RKO (cell line): ENCODE measurements at places on chromosomes 4 and X.

GRCh38 chr4:137203601-137204000 lies 328.7 kb downstream of the PCDH18 start:
- DNase-seq = no peak

DNA sequence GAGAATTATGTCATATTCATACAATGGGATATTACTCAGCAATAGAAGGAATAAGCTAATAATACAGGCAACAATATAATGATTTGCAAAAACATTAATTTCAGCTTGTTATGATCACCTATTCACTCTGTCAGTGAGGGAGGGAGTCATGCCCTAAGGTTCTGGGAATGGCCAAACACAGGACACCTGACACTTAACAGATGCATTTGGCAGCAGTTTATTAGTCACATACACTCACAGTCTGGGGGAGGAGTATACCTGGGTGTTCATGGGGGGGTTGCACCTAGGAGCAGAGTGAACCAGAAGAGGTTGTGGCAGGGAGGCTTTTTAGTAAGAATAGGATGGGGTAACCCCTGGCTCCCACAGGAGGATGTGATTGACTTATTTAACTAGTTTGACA lies 38.3 kb downstream of the SERPINA7 start:
- DNase-seq = no peak

DNA sequence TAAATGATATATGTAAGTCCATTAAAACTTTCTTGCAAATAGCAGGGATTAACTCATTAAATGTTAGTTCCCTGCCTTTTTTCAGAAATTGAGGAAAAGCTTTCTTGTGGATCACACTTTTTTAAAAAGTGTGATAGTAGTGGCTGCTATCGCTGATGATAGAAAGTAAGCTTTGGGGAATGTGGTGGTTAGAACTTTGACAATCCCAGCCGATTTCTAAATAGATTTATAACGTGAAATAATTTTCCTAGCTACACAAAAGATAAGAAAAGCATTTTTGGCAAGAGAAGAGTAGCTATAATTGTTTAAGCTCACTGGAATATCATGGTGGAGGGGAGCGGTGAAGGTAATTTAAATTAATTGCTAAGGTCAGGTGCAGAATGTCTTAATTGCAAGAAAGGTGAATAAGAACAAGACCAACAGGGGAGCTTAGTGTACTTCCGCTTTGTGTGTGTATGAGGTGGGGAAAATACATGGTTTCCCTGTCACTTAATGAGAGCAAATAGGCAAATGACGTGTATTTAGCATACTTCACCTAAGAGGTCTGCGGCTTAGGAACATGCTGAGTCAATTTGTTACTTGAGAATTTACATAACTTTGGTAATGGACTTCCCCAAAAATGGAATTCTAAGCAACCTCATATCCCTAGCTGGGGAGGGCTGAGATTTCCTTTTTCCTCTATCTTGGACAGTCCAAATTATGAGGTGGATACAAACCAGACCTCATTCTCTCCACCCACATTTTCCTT lies 11.7 kb upstream of the IL21 start:
- no peak for DNase-seq

DNA sequence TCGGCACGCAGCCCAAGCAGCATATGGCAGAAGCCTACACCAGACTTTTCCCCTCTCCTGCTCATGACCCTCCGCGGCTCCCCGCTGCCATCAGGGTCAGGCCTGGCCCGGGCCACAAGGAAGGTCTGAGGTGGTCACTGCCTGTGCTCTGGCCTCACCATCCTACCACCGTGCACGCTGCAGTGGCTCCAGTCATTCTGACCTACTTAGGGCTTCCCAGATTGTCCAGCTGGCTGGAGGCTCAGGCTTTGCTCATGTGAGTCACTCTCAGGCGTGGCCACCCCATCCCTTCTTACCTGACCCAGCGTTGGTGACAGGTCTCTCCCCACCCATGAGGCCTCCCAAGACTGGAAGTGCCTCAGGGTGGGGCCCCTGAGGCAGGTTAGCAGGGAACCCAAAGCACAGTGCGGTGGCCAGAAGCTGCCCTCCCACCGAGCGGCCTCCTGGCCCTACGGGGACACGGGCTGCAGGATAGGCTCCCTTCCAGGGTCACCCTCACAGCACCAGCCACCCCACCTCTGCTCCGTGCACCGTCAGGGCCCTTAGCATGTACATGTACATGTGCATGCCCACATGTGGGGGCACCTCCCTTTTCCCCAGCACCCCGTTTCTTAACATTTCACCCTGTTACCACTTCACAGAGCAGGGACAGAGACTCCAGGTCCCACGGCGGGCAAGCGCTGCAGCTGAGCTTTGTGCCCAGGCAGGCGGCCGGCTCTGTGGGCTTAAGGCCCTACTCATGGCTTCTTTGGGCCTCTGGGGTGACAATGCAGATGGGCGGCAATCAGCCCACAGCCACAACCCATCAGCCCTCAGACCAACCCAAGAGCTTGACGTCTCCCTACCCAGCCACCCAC lies 2.2 kb downstream of the TREX2 start:
- DNase-seq = no peak

DNA sequence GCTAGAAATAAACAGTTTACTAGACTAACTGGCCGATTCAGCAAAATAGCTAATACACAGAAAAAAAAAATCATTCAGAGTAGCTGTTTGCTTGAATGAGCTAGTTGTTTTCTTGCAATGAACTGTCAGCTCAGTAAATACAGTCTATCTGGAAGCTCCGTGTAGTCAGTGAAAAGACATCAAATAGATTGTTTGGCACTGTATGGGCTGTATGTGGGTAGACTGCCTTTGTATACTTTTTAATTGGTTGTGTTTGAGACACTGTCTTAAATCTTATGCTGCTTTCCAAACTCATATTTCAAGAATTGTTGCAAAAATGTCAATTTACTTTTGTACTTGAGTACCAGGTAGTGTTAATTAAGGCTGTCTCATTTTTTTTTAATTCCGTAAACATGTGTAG lies 61.6 kb upstream of the GPR174 start:
- DNase-seq = no peak

- peak; percentile 5 for DNase-seq
These were observed 3.1 kb upstream of the NR3C2 start for GRCh38 chr4:148445071-148445859.

DNA sequence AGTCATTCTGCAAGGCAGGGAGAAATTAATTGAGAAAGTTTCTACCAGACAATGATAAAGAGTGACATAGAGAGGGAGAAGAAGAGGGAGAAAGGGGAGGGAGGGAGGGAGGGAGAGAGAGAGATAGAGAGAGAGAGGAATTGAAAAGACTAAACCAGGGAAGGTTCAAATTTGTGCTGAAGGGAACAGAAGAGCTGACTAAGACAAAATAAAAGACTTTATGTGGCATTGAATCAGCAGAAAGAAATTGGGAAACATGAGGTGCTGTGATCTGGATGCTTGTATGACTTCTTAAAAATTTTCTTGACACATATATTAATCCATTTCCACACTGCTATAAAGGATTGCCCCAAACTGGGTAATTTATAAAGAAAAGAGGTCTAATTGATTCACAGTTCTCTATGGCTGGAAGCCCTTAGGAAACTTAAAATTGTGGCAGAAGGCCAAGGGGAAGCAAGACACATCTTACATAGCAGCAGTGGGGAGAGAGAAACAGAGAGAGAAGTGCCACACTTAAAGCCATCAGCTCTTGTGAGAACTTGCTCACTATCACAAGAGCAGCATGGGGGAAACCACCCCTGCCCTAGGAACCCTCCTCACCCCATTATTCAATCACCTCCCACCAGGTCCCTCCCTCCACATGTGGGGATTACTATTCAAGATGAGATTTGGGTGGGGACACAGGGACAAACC lies 13.5 kb upstream of the CXCL6 start:
- no peak for DNase-seq

DNA sequence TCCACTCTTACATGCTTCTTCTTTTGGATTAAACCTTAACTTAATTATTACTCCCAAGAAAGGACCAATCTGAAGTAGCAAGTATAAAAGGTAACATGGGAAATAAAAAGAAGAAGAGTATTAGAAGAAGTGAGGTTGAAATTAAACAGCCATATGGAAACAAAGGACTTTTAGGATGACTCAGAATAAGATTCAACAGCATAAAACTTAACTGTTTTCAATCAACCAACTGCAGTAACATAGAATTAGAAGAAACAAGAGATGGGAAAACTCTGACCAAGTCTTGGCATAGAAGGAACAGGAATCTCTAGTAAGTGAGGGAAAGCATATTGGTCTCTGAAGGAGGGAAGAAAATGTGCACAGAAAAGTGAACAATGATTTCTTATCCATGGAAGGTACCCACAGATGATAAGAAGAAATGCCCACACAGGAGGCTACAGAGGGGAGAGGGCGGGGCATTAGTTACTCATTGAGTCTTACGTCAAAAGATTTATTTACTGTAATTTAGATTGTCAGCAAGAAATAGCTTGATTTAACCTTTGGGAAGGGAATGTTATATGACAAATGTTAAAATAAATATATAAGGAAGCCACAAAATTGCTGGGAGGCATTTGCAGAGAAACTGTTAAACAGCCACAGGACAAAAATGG lies 177.3 kb downstream of the BANK1 start:
- no peak for DNase-seq

DNA sequence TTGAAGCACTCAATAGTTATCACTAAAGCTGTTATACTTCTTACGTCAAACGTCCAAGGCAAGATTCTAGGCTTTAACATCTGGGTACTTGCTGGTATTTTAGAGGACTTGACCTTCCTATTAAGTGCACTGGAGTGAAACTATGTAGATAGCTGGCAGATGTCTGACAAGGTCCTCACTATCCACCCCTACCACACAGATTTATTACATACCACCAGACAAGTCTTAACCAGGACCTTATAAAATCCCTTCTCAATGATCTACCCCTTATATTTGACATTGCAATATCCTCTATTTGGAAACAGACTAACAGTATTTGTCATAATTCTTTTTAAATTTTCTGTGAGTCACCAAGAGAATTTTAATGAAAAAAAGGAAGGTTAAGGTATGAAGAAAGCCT lies 78.8 kb downstream of the PDGFC start:
- no peak for DNase-seq

GRCh38 chrX:76127341-76127740 lies 45.5 kb upstream of the PBDC1 start:
- no peak for DNase-seq

DNA sequence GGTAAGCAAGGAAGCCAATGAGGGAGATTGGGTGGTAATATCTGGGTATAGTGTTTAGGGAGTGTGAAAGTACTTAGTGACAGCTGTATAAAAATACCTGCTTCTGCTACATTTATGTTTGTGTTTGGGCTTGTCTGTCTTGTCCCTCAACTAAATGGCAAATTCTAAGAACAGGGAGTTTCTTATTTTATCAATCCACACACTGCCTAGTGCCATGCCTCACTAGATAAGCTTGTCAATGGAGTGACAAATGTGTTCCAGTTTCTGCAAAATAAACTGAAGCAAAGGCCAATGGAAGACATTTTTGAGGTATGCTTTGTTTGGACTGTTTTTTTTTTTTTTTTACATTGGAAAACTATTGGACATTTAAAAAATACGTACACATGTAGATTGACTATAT lies 418.0 kb downstream of the SH2D1A start:
- DNase-seq = no peak

DNA sequence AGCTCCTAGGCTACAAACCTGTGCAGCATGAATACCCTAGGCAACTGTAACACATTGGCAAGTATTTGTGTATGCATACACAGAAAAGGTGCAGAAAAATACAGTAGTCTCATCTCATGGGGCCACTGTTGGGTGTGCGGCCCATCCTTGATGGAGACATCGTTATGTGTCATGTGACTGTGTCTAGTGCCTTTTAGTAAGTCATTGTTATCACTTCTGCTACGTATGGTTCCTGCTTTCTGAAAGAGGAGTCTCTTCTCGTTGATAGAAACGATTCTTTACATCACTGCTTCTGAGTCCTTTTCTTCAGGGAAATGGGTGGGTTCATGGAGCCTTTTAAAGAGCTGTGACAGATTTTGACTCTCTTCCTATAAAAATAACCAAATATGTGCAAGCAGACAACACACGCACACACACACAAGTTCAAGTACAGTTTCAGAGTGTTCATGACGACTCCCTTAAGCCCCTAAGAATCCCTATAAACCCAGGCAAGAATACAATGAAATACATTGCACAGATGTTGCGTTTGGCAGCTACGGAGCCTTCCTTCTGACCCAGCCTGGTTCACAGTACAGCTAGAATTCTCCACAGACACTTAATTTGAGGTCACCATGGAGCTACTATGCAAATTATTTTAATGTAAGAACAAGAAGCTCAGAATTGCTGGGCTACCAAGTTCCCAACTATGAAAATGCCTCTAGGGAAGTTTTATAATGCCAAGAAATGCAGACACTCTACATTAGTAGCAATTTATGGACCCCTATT lies 10.2 kb upstream of the STK32B start:
- DNase-seq = no peak

GRCh38 chrX:148134578-148134977 lies 153.4 kb downstream of the FMR1NB start:
- no peak for DNase-seq

DNA sequence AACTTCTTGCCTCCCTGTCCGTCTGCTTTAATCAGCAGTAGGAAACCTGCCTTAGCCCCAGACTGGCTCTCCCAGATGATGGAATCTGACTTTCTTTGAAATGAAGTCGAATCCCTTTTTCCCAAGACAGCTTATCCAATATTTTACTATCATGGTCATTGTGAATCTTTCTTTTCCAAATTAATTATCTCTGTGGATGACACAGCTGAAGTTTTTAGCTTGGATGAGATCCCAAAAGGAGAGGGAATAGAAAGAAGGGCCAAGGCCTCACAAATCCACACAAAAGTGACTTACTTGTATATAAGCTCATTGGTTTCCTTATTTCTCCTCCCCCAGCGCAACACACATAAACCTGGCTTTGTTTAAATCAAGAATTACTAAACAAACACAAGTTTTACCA lies 100.6 kb downstream of the RASL11B start:
- DNase-seq = no peak

- no peak for DNase-seq
These were observed 8.2 kb downstream of the CLOCK start for GRCh38 chr4:55538531-55538930.

DNA sequence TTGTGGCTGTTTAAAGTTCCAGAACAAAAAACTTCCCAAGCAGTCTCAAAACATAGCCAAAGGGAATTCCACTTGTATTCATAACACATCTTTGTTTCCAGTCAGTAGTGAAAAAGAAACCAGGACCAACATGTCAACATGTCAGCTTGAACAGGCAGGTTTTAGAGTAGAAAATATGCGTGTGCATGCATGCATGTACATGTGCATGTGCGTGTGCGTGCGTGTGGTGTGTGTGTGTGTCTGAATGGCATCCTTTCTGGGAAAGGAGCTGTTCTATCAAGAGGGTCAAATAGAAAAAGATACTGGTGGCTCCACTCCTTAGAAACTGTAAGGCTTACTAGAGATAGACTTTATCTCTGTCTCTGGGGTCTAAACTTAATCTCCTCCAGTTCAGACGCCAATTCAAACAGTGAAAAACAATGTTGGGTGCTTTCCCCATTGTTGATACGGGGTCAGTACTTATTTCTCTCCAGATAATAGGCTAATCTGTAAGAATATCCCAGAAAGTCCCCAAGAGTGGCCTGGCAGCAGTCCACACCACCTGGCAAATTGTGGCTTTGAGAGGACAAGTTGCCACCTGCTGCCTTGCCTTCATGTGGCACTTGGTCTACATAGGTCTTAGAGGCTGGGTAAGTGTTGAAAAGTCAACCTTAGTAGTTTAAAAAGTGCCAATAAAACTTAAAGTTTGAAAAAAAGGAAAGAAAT lies 110.4 kb downstream of the SCD5 start:
- no peak for DNase-seq

- DNase-seq = no peak
These were observed 35.3 kb upstream of the CHRNA9 start for GRCh38 chr4:40299811-40300292.

- DNase-seq = no peak
These were observed 84.3 kb upstream of the WDR1 start for GRCh38 chr4:10200869-10201268.
